Kidney (tissue), 22 donors: ENCODE measurements at places on chromosomes 5 and 9. TPM values are rescaled to one million over a fixed set of nuclear protein-coding genes. Genes with fewer than 3 reads are reported as not detected.

The ITK gene
- 14.0 TPM for total RNA-seq

The FOXD4L3 gene
- total RNA-seq = not detected

The PHYHD1 gene
- 59.0 TPM for total RNA-seq

The ADRA1B gene
- 1.6 TPM for total RNA-seq

The SPINK7 gene
- total RNA-seq = not detected

The AGTPBP1 gene
- total RNA-seq = 25.8 TPM
